ENCODE measurements at places on chromosomes 12 and 14.
A peak's percentile ranks its signal among the peaks of the same experiment; 100 is the strongest.

DNA sequence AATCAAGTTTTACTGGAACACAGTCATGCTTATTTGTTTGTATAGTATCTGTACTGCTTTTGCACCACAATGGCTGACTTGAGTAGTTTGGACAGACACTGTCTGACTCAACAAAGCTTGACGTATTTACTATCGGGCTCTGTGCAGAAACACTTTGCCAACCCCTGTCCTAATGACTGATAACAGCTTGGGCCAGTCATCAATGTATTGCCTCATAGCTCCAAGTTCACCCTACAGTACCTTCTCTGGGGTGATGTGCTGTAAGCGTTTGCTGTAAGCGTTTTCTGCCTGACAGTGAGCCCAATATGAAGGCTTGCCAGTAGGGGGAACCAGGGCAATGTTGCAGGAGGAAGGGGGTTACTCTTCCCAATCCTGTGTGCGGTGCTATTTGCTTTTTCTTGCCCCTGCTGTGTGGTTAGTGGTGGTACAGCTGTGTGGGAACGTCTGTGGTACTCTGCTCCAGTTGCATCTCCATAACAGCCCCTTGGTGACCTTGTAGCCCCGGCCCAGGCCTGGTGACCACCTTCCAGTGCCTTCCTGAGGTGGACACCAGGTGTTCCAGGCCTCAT lies 5.4 kb upstream of the CCDC177 start:
- no peak for DNase-seq

GRCh38 chr12:6950811-6951540 lies at the start of gene PTPN6:
TSS of gene PTPN6 (plus strand) at chr12:6951356. CDS start at chr12:6951513, 157 bp downstream.
- peak; percentile 68 for DNase-seq

DNA sequence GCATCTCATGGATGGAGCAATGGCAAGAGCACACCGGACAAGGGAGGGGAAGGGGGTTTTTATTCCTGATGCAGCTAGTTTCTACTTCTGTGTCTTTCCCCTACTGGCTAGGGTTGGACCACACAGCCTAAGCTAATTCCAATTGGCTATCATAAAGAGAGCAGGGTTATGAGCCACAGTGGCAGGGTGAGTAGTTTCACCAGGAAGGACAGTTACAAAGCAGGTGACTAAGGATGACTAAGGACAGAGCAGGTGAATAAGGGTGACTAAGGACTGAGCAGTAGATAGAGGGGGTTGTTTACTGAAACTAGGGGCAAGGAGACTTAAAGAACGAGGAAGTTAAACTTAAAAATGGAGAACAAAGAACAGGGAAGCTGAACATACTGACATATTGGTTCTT lies 321.4 kb upstream of the SEL1L start:
- DNase-seq, result no peak

DNA sequence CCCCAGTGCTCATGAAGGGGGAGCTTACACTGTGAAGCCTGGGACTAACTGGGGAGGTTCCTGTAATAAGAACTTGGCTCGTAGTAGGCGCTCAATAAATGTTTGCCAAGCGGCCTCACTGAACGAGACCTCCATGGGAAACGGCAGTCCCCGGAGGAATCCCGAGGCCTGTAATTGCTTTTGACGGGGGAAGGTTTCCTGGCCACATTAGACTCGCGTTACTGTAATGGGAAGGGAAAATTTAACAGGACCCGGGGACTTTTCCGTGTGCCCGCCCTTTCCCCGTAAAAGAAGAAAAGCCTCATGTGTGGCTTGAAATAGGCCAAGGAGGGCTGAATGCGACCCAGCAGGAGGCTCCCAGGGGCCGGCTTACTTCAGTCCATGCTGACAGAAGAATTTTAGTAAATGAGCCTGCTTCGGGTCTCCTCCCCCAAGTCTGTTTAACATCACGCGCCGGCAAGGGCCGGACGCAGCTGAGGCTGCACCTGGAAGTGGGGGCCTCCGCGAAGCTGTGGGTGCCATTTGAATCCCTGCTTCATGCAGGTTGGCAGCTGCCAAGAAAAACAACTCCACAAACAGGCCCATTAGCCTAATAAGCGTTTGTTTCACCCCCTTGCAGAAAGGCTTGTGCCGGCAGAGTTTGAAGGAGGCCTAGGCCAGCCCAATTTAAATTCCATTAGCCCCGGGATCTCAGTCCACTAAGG lies 39.8 kb upstream of the PWP1 start:
- no peak for DNase-seq

DNA sequence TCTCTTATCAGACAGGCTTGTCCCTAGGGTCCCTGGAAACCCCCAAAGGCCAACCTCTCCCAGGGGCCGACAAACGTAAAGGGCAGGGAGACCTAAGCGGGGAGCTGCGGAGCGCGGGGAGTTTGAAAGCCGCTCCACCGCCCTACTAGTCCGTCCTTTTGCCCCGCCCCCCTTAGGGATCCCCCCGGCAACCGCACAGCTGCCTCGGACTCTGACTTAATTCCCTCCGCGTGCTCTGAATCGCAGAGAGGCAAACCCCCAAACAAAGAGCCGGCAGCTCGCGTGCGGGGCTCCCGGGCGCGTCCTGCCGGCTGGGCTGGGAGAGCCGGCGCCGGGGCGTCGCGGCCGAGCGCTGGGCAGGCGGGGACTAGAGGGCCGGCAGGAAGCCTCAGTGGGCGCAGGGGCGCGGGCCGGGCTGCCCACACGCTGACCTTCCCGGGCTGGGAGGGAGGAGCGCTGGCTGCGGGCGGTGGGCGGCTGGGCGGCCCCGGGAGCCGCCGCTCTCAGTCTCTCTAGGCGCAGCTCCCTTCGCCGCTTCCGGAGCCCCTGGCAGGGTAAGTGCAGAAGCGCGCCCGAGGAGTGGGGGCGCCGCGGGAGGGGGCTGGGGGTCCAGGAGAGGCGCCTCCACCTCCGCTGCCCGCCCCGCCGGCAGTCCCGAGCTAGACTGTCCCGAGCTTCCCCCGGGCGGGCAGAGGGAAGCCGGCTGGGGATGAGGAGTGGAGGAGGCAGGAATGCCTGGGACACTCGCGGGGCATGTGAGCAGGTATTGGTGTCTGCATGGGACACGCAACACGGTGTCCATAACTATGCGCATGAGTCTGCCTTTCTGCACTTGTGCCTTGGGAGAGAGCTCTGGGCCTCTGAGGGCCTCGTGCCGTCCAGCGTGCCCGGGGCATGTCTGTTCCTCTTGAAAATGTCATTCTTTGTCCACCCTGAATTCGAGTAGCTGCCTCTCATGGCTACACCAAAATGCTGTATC lies at the start of gene TSPAN11:
Gene TSPAN11 (plus strand): TSS at position 506 of the 979 bp plus-strand sequence. CDS start 27,244 bp downstream, outside the sequence.
- DNase-seq, result no peak

GRCh38 chr12:10900530-10900929 lies 8.8 kb downstream of the TAS2R13 start:
- DNase-seq, result no peak

- DNase-seq, result no peak
These were observed 8.7 kb upstream of the PLEKHA5 start for GRCh38 chr12:19120795-19121194.

DNA sequence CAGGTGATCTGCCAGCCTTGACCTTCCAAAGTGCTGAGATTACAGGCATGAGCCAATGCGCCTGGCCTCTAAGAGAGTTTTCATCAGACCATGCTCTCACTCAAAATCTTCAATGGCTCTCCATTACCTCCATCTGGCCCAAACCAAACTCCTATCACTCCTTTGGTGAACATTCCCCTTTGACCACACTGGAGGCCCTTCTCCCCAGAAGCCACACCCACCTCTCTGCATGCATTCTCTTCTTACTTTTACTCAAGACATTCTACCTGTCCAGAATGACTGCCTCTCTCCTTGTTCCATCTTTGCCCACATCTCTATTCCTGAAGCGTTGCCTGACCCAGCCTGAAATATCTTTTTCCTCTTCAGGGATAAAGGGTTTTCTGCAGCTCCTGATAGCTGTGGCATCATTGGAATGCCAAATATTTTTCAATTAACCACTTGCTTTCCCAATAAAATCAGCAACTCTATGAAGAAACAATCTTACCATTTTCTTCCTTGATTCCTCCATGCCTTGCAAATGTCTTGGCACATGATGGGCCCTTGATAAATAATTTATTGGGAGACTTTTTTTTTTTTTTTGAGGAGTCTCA lies 15.5 kb downstream of the PLEK2 start:
- DNase-seq, result no peak

DNA sequence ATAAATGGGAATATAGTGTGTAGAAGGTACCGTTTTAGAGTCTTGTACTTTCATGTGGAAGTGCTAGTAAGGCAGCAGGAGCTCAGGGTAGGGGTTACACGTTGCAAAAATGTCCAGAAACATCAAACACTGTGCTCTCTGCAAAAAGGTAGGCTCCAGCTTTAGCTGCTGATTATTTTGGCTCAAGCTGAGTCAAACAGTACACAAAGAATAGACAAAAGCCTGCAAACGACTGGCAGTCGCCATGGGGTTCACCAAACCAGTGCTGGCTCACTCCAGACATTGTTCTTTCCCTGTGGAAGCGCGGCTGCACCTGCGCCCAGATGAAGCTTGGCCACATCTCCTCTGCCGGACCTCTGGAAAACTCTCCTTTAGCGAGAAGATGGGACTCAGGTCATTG lies 45.3 kb upstream of the NAA30 start:
- no peak for DNase-seq

DNA sequence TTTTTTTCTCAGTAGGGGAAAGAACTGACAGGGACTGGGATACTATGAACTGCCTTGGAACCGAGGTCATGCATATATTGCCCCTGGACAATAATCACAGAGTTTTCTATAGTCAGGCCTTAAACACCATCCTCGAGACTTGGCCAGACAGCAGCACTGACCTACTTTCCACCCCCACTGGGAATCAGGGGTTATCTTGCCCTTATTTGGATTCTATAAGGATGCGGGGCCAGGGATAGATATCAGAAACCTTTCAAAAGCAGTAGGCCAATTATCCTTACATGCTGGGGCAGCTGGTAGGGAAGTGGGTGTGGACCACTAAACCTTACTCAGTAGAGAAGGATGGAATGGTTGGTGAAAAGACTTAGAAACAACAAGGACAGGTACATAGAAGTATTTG lies 2.0 kb downstream of the ZNF219 start:
- DNase-seq, result no peak

GRCh38 chr12:5094986-5095385 lies 51.3 kb downstream of the KCNA5 start:
- DNase-seq, result no peak

- DNase-seq, result no peak
These were observed 148.2 kb downstream of the TMEM30B start for GRCh38 chr14:61132894-61133293.

GRCh38 chr12:105214148-105214547 lies 21.8 kb downstream of the APPL2 start:
- DNase-seq, result no peak

DNA sequence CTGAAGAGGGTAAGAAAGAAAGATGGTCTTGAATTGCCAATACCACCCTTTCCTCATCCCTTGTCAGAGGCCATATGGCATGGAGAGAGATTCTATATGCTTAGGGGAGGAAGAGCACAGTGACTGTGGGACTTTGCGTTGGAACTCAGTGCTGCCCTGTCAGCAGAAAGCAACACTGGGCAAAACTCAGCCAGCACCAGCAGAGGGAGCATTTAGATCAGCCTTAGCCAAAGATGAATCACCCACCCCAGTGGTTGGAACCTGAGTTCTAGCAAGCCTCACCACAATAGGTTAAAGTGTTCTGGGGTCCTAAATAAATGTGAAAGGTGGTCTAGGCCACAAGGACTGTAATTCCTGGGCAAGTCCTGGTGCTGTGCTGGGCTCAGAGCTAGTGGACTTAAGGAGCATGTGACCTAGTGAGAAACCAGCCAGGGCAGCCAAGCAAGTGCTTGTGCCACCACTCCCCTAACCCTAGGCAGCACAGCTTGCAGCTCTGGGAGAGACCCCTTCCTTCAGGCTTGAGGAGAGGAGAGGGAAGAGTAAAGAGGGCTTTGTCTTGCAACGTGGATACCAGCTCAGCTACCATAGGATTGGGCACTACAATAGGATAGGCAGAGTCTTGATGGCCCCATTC lies 11.4 kb upstream of the BCAT1 start:
- DNase-seq, result peak; percentile 15

GRCh38 chr12:43988838-43989560 lies 153.1 kb downstream of the TMEM117 start:
- no peak for DNase-seq

- DNase-seq, result no peak
These were observed 122.5 kb upstream of the MAP1LC3B2 start for GRCh38 chr12:116436561-116437249.

DNA sequence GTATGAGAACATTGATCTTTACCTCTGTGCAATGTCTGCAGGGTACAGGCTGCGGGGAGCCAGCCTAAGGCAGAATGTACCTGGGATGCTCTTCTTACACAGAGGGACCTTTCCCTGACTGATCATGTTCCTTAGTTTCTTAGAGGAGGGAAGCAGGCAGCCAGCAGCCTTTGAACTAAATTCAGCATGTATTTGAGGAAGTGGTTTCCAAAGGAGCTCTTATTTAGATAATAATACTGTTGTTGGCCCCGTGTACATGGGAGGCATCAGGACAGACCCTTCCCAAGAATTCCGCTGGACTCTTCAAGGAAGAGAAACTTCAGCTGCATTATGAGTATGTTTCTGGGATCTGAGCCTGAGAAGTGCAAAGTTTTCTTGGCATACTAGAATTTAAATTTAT lies 98.8 kb downstream of the CCDC92 start:
- DNase-seq, result no peak

DNA sequence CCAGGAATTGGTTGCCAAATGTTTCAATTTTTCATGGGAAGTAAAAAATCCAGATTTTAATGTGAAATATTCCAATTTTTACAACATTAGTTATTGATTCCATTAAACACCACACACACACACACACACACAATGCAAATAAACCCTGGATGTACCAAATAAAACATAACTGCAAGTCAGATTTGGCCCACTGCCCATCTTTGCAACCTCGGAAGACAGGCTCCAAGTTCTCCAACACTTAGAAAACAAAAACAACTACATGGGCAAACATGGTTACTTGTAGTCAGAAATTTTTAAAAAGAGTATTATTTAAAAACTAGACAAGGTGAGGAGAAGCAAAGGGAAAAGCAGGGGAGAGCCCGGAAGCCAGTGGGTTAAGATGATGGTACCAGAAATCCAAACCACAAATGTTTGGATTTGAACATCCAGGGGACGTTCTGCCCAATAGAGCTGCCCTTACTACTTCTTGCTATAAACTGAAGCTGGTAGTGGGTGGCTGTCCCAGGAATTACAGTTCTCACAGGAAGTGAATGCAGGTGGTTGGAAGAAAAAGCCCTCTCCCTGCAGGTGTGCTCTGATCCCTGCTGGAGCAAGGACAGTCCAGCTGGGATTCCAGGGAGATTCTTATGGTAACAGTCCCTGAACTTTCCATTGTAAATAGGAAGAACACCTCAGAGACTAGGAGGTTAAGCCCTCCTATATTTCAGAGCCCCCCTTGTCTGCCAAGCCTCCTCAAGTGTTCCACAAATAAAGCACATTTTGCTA lies 111.7 kb downstream of the SLC25A21 start:
- DNase-seq, result no peak

- DNase-seq, result no peak
These were observed 31.7 kb downstream of the TNFAIP2 start for GRCh38 chr14:103155010-103155409.

Measured in bone marrow (tissue), 2 donors.